ENCODE measurements at places on chromosomes 3 and 15.

GRCh38 chr15:73305331-73306211 is 63.2 kb downstream of the HCN4 start:
- no peak for DNase-seq

- no peak for DNase-seq
Measured at GRCh38 chr15:70435872-70436271, 327.5 kb downstream of the UACA start.

DNA sequence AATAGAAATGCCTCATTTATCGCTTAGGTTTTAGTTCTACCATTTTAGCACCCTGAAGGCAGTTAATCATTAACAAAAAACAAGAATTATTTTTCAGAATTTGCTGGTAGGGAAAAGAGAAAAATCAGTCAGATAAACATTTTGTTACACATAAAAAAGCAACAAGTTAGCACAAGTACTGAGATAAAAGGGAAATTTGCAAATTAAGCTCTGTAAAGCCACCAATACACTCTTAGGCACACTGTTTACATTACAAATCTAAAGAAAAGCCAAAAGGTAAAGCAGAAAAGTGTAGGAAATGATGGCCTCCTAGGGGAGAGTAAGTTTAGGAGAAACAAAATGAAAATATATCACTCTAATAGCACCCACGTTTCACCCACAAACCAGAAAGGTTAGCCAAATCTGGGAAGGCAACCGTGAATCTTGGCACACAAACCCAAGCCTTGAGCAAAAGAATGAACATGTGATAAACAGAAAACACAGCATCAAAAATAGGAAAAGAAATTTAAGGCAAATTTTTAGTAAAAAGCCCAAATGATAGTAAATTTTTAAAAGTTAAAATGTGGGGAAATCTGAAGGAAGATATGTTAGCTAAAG is 1.6 kb upstream of the SATB1 start:
- DNase-seq, result no peak

DNA sequence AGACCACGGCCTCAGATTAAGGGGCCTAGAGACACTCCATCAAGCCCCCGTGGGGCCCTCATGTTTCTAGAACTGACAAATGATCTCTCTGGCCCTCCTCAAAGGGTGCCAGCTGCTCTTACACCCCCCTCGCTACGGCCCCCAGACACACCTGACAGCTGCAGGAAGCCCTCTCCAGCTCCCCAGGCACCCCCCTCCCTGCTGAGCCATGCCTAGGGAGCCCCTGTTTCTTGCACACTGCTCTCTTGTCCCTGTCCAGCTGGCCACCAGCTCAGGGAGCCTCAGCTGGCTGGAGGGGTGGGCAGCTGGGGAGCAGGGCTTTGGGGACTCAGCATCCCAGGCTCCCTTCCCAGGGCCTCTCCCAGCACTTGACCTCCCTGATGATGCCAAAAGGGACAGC is 14.8 kb downstream of the TNK2 start:
- no peak for DNase-seq

- DNase-seq, result no peak
Measured at GRCh38 chr3:141708367-141708766, 29.7 kb upstream of the RNF7 start.

DNA sequence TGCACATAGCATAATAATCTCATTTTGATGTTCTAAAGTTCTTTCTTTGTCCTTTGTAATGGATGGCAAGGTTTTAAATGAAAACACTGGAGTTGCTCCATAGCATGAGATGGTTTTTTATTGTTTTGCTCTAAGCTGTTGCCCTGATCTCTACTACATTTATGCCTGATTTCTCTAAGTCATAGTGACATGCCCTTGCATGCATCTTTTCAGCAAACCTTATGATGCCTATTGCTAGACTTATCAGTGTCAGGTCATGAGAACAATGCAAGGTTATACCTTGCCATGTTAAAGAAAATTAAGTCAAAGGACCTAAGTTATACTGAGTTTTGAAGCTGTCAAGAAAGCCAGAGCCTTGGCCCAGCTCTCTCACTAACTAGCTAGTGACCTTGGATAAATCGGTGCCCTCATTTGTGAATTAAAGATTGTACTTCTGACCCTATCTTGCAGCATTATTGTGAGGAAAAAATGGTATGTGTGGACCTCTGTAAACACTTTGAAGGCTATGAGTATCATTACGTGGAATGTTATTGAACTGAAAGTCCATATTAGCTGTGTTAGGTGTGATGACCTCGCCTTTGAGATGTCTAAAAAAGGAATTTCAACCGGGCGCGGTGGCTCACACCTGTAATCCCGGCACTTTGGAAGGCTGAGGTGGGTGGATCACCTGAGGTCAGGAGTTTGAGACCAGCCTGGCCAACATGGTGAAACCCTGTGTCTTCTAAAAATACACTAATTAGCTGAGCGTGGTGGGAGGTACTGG is 256.4 kb upstream of the UBE2E1 start:
- no peak for DNase-seq

- no peak for DNase-seq
Measured at GRCh38 chr15:100918690-100919480, at the start of gene LRRK1. Gene LRRK1 (plus strand): TSS chr15:100919357. CDS start chr15:100924633, 5,276 bp downstream.

- no peak for DNase-seq
Measured at GRCh38 chr15:45162771-45163507, 24.8 kb downstream of the SHF start.

- no peak for DNase-seq
Measured at GRCh38 chr3:49476563-49476962, 6.5 kb downstream of the DAG1 start.

GRCh38 chr3:38567498-38567897 is 71.4 kb downstream of the EXOG start:
- DNase-seq, result no peak

GRCh38 chr15:76252249-76252648 is 59.0 kb downstream of the ETFA start:
- no peak for DNase-seq

- no peak for DNase-seq
Measured at GRCh38 chr15:27382361-27383025, 411.5 kb downstream of the GABRG3 start.

GRCh38 chr15:83476066-83476465 is 28.9 kb downstream of the SH3GL3 start:
- no peak for DNase-seq

DNA sequence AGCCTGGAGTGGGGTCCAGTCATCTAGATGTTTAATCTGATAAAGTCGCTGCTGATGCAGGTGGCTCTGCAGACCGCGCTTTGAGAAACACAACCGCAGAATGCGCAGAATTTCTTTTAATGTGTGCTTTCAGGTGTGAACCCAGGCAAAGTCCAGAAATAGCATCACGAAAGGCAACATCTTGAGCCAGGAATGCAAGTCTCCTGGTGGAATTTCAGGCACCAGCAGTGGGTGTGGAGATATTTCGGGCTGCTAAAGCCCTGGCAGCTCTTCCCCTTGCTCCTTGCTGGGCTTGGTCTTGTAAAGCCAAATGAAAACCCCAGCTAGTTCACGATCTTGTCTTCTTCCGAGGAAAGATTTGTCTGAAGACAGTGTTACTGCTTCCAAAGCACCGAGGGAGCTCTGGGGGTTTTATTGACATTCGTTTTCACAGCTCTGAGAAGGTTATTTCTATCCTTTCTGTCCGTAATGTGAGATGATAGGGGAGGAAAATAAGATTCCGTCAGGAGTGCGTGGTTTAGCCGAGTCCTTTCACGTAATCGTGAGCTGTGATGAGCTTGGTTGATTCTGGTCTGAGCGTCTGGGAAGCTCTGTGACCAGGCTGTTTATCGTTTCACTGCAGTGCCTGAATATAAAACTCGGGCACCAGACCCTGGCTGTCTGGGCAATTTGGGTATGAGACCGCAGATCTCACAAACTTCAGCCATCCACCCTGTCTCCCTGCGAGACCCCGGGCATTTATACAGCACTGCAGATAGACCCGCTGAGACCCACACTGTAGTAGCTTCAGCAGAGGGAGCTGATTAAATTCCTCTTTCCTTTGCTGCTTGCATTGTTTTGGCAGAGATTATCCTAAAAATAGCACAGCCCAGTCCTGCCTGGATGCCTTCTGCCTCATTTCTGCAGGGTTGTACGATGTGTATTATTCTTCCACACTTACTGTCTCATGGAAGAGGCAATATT is 67.0 kb upstream of the SLC25A26 start:
- no peak for DNase-seq

DNA sequence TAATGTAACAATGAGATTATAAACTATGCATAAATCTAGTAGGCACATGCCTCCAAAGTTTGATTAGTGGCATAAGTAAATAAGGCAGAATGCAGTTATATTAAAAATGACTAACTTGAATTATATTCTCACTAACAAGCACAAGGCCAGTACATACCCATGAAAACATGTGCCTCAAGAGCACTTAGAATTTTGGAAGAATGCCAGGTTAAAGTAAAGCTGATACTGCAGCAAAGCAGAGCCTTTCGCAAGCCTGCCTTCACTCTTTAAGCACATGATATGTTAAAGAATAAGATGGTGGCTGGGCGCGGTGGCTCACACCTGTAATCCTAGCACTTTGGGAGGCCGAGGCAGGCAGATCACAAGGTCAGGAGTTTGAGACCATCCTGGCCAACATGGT is 49.0 kb downstream of the KBTBD12 start:
- DNase-seq, result no peak

DNA sequence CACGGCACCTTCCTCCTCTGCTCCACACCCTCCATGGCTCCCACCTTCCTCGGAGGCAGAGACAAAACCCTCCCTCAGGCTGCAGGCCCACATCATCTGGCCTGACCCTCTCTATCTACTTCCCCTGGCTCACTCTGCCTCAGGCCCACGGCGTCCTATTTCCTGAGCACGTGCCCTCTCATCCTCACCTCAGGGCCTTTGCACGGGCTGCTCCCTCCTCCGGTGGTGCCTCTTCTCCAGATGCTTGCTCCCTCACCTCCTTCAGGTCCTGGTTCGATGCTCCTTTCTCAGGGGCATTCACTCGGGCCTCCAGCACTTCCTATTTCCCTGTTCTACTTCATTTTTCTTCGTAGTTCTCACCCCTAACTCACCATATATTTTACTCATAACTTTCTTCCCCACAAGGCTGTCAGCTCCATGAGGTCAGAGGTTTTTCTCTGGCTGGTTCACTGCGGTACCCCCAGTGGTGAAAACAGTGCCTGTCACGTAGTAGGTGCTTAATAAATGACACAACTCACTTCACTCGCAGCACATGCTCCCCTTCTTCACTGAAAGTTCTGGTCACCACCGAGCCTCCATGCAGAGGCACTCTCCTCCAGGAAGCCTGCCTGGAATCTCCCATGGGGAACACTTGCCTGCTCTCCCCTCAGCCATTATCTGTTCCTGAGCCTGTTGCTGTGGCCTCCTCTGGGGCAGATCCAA is 130.7 kb downstream of the WNT7A start:
- DNase-seq, result no peak

DNA sequence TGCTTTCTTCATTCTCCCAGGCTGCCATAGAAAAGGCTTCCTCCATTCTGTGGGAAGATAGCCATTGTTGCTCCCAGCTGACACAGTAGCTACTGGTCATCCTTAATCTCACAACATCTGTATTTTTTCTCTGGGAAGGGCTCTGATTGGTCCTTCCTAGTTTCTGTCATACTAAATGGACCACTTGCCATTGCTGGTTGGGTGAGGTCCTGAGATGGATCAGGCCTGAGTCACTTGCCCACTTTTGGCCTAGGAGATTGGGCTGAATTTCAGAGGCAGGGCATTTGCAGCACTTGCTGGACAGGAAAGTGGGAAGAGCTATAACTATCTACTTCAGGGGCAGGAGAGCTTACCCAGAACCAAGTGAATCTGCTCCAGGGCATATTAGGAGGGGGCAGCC is 106.5 kb upstream of the PROK2 start:
- no peak for DNase-seq

GRCh38 chr3:94256888-94257813 is 194.3 kb downstream of the NSUN3 start:
- no peak for DNase-seq

GRCh38 chr3:20912406-20912805 is 726.4 kb upstream of the SGO1 start:
- DNase-seq, result no peak

DNA sequence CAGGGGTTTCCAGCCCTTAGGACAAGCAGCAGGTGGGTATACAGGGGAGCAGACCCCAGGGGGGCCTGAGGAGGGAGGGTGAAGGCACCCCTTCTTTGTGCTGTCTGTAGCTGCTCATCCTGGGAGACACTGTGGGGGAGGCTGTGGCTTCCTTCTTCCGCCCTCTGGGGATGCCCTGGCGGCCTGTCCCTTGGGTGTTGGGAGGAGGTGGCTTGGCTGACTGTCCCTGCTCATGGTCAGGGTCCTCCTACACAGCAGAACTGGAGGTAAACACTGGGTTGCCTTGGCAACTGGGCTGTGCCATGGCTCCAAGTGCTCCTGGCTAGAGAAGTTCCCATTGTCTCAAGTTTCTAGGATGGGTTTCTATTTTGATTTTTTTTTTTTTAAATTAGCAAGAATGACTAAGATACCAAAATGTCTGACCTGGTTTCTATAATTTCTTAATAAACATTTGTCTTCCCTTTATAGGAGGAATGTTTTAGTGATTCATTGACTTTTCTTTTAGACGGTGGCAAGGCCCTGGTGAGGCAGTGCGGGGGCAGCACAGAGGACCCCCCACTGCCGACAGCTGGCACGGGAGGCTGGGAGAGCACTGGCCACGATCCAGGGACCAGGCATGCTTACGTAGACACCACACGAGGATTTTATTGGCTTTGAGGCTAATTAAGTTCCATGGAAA is 12.4 kb downstream of the KLF13 start:
- DNase-seq, result no peak

- DNase-seq, result no peak
Measured at GRCh38 chr3:52280050-52280461, 1.6 kb upstream of the WDR82 start.

DNA sequence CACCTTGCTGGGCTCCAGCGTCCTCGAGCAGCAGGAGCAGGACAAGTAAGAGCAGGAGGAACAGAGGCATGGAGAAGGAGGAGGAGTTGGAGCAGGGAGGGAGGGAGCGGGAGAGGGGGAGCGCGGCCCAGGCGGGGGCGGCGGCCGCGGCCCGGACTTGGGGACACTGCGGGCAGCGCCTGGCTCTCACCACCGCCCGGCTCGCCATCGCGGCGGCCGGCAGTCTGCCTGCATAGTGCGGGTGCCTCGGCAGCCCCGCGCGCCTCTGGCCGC is 440 bp downstream of the DCBLD2 start:
- DNase-seq, result no peak

DNA sequence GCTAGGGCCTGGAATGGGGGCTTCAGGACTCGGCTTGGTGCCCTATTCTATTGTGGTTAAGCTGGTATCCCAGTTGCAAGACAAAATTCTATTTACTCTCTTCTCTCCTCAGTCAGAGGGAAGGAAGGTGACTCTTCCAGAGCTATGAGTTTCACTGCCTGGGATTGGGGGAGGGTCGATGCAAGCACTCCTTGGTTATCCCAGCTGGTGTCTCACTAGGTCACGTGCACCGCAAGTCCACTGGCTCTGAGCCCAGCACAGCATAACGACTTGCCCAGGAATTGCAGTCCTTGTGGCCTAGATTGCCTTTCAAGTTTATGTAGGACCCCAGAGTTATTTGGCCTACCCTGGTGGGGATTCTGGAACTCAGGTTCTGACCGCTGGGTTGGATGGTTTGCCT is 958.8 kb downstream of the IGSF11 start:
- no peak for DNase-seq

DNA sequence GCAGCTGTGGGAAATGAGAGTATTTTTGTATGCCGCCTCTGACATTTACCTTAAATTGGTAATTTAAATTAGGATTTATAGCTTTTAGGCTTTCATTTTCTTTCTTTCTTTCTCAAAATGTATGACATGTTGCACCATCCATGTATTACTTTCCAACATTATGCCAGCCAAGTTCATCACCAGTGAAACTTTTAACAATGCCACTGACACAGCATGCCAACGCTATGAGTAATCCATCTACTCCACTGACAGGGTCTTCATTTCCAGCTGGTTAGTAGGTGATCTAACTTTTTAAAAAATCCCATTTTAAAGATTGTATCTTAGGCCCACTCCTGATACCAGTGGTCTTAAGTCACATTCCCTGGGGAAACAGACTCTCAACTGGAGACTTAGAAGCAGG is 21.8 kb upstream of the CLDN16 start:
- no peak for DNase-seq
